Activated naive CD8-positive, alpha-beta T cell treated with anti-CD3 and anti-CD28 coated beads, Interleukin-2, amount 50 U/mL, for 16 hours (primary cell): ENCODE measurements at places on chromosomes 2 and 18.

DNA sequence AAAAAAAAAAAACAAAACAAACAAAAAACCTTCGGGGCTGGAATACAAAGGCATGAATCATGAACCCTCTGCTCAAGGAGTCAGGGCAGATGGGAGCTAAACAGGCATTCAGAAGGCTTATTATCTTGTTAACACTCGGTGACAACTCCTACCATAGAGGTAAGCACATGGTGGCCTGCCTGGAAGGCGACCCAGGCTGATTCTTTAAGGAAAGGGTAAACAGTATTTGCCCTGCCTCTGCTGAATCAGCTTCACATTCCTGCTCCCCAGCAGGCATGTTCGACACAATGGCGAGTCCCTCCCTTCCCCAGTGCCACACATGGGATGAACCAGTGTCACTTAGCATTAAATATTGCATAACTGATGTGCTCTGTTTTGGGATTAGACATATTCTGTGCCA is 191.9 kb downstream of the ARL4C start:
- DNase-seq = no peak

- DNase-seq = no peak
Observed at GRCh38 chr18:37447962-37448888, 117.4 kb downstream of the CELF4 start.

DNA sequence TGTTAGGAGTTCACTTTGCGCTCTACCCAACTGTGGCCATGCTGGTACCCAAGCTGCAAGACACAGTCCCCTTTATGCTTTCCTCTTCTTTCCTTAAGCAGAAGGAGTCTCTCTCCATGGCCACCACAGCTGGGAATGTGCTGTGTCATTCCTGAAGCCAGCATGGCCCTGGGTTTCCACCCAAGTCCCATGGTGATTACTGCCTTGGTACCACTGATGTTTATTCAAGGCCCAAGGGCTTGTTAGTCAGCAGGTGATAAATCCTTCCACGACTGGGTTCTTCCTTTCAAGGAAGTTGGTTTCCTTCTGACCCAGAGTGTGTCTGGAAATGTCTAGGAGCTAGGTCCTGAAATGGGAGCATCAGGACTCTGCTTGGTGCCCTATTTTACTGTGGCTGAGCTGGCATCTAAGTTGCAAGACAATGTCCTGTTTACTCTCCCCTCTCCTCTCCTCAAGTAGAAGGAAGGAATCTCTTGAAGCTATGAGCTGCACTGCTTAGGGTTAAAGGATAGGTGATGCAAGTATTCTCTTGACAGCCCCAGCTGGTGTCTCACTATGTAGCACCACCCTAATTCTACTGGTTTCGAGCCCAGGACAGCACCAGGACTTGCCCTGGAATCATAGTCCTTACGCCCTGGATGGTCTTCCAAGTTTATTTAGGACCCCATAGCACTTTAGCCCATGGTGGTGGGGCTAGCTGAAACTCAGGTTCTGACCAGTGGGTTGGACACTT is 18.7 kb upstream of the NUP35 start:
- DNase-seq = no peak

- no peak for DNase-seq
Observed at GRCh38 chr18:363301-364085, 95.6 kb upstream of the THOC1 start.

- peak; percentile 29 for DNase-seq
Observed at GRCh38 chr18:5296706-5297320, 1.3 kb upstream of the ZBTB14 start.

DNA sequence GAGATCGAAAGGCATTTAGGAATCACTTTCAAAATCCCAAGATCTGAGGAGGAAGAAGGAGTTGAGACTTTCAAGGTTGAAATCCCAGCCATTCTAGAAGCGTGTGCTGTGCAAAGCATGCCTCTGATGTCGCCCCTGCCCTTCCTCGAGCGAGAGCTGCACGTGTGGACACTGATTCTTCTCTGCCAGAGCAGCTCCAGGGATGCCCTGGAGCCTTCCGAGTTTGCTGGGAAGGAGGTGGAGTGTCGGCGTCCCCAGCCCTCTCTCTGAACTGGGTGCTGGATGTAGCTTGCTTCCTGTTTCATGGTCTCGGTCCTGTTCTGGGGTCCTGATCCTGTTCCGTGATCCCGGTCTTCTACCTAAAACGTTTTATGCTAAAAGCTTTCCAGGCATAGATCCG is 76.1 kb downstream of the TWIST2 start:
- no peak for DNase-seq

- DNase-seq = no peak
Observed at GRCh38 chr2:146984014-146984413, 860.8 kb upstream of the ACVR2A start.

DNA sequence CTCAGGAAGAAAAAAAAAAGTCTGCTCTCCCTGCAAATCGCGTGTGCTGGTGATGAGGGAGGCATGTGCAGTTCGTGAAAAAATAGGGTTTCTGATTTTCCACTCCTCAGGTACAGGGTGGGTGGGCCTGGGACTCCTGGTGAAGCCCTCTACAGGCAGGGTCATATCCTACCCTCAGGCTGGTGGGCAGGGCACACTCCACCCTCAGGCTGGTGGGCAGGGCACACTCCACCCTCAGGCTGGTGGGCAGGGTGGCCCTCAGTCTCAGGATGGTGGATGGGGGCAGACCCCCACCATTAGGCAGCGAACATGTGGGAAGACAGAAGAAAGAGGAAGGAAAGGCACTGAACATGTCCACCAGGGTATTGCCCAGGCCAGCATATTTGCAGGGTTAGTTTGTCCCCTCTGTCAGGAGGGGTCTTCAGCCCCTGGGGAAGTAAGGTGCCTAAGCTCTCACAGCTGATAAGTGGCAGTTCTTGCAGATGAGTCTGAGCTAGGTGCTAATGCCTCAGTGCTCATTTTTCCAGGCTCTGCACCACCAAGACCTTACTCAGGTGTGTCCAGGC is 95.2 kb upstream of the RAB6C start:
- DNase-seq = no peak

DNA sequence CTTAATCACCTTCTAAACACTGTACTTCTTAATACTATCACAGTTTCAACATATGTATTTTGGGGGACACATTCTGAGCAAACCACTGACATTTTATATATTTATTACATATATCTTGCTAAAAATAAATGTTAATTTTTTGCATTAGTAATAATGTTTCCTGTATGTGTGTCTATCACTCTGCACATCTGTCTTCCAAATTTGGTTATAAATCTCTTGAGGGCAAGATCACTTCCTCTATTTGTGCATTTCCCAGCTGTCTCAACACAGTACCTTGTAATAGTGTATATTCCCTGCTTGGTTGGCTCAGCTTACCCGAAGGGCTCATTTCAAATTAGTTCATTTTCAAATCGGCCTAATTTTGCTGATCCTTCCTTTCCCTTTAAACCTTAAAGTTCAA is 617.1 kb upstream of the GYPC start:
- no peak for DNase-seq

DNA sequence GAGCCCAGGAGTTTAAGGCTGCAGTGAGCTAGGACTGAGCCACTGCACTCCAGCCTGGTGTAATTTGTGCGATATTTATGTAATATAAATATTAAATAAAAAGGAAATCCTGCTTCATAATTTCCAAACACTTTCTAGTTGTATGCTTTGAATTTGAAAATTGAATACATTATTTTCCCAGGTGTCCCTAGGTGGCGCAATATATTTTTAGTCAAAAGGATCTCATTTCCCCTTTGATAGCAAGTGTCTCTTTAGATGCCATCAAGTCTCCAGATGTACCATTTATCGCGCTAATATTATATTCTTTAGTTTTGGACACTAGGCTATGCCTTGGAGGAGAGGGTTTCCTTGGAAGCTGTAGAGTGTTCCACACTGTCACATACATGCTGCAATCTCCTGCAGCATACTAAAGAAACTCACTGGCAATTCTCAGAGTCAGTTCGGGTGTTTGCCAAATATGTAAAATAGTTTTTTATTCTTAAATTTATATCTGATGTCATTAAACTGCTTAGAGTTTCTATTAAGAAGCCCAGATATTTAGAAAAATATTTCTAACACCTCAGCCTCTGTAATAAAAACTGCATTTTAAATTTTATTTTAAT is 5.6 kb upstream of the WDR7 start:
- DNase-seq = no peak

DNA sequence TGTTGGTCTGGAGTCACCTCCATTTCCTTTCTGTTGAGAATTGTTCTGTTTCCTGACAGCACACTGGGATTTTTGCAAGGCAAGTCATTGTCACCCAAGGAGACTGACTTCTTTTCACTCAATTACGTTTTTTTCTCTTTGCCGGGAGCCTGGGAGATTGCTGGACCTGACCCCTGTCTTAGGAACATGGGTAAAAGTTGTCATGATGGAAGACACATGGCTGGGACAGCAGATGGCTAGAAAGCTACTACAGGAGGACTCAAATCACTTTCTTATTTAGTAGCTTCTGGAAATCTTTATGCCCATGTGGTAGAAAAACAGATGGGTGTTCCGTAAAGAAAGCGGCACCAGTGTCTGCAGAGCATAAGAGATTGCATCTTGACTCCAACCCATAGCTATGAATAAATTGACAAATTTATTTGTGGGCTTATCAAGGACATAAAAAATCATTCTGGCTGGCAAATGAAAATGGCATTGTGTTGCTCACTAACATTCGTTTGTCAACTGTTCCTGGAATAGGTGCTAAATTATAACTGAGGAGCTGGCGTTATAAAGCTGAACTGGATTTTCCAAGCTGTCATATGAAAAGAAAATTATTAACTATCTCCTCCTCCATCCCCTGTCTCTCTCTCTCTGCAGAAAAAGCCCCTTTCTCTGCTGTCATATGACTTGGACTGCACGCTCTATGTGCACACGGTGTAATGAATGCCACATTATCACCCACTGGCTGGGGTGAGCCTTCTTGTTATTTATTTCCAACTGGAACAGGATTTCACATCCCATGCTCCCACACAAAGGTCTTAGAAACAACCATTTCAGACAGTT is 159.8 kb downstream of the SH3RF3 start:
- DNase-seq = no peak

GRCh38 chr2:189581354-189582139 is 961 bp upstream of the SLC40A1 start:
- DNase-seq = no peak

GRCh38 chr2:105647731-105648130 is 97.0 kb upstream of the NCK2 start:
- no peak for DNase-seq

DNA sequence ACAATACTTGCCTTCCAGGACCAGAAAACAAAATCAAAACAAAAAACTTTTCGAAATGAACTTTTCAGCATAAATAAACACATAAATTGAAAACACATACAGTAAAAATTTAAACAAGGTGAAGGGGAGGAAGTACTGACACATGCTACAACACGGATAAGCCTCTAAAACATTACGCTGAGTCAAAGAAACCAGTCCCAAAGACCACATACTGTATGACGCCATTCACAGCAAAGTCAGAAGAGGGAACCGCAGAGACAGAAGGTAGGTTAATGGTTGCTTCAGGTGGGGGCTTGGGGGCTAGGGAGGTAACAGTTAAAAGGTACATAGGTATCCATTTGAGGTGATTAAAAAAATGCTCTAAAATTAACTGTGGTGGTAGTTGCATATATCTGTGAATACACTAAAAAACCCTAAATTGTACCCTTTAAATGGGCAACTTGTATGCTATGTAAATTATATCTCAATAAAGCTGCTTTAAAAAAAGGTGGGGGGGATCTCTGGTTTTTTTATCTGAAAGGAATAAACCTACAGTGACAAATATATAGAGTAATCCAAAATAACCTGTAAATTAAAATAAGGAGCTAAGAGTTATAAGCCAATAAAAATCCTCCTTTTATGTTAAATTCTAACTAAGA is 7.1 kb downstream of the COX7A2L start:
- no peak for DNase-seq

DNA sequence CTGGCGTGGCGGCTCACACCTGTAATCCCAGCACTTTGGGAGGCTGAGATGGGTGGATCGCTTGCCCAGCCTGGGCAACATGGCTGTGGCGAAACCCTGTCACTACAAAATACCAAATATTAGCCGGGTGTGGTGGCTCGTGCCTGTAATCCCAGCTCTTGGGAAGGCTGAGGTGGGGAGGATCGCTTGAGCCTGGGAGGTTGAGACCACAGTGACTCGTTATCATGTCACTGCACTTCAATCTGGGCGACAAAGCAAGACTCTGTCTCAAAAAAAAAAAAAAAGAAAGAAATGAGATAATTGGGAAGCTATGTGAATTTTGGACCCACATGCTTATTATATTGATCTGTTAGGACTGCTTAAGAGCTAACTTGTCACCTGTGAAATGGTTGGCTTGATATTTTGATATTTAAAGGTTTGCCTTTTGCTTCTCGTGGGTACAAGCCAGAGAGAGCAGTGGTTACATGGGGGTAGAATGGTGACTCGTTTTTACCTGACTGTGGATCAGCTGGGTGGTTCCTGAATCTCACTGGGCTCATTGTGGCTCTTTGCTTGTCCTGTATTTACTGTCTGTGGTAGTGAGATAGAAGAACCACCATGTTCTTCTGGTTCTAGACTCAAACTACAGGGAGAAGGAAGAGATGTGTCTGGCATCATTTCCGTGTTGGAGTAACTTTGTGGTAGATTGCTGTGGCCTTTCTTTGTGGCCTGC is 28.9 kb downstream of the ZNF532 start:
- no peak for DNase-seq

DNA sequence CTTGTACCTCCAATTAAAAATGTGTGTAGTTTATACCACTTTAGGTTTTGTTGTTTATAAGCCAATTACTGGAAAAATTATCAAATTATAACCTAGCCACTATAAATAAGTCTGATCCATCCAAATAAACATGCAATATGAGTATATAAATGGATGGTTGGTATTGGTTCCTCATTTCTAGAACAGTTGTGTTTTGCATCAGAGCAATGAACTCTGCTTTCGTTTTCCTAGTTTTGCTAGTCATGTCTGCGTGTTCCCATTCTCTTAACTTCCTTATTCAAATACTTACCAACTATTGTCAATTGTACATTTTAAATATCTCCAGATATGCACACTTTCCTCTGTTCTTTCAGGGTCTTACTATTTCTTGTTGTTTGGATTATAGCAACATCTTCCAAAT is 641.7 kb downstream of the NR4A2 start:
- DNase-seq = no peak

GRCh38 chr2:178933493-178933892 is 116.4 kb downstream of the CCDC141 start:
- DNase-seq = no peak

DNA sequence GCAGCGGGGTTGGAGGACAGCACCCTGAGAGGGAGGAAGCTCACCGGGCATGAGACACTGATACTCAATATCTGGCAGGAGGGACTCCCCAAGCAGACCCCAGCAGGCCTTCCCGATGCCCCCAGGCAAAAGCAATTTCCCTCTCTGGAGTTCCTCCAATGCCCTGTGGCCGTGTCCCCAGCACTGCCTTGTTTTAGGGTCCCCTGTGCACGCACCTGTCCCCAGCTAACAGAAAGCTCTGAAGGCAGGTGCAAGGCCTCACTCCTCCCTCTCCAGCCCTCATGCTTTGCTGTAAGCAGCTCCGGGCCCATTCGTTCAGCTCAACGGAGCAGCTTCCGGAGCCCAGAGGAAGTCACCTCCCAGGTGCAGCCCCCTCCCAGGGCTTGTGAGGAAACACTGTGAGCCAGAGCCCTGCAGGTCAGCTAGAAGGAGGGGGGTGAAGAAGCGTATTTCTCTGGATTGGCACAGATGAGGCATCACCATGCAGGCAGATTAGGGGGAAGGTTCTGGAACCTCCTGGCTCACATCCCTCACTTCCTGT is 50.3 kb upstream of the ID2 start:
- no peak for DNase-seq

GRCh38 chr2:169653636-169654035 is 40.6 kb downstream of the CFAP210 start:
- no peak for DNase-seq
